CD4-positive, alpha-beta T cell treated with Interleukin-12 subunit alpha and Interleukin-12 subunit beta, for 1 hour (primary cell): ENCODE measurements at places on chromosomes 5 and 9.
A peak's percentile ranks its signal among the peaks of the same experiment; 100 is the strongest.

GRCh38 chr9:78713614-78714405 is 416.9 kb downstream of the PSAT1 start:
- DNase-seq = no peak

- peak; percentile 84 for DNase-seq
Observed at GRCh38 chr9:131635285-131635684, 90.0 kb downstream of the PRRT1B start.

DNA sequence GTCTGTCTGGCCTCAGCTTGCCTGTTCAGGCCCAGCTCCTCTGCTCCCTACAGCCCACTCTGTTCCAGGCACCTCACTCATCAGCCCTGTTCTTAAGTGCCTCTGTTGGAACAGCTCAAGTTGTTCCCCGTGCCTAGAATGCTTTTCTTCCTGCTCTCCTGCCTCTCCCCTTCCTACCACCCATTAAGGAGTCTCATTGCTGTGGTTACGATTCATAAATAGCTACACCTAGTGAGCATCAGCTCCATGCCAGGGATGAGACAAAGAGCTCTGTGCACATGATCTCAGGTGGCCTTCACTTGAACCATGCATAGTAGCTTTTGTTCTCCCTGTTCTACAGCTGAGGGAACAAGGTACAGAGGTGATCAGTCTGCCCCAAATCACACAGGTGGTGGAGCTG is 54.3 kb downstream of the PSD2 start:
- DNase-seq = no peak

DNA sequence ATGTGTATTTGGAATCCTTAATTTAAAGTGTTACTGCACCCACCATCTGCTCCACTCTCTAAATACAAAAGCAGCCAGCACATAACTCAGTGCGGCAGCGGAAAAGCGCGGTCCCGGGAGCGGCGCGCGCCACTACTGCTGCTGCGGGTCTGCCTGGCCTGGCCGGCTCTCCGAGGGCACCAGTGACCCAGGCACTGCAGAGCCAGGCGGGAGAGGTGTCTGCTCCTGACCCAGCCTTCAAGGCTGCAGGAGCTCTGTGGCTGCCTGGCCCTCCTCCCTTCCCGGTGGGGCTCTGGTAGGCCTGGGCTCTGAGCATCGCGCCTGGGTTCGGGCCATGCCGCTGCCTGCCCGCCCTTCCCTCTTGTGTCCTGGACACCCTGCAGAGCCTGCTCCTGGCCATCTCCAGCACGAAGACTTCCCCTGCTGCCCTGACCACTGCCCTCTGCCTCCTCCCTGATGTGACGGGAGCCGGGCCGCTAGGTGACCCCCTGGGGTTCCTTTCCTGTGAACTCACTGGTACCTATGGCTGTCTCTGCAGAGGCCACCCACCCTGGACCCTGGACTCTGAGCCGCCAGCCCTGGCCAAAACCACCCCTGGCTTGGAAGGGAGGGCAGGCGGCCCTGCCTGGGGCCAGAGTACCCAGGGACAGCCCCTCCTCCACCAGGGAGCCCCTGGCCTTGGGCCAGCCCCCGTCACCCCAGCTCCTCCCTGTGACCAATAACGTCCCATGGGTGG is 32.8 kb upstream of the UBAC1 start:
- no peak for DNase-seq

GRCh38 chr9:137023583-137023991 is 4.5 kb downstream of the ABCA2 start:
- no peak for DNase-seq

- DNase-seq = peak; percentile 38
Observed at GRCh38 chr5:141878186-141878710, at the start of gene PCDH1. Gene PCDH1, minus strand, starts transcription at chr5:141878410. Its CDS starts 148 bp downstream, at chr5:141878262.

GRCh38 chr5:180289433-180289832 is 2.5 kb downstream of the MAPK9 start:
- DNase-seq = no peak

GRCh38 chr9:131621551-131622358 is 76.4 kb downstream of the PRRT1B start:
- peak; percentile 38 for DNase-seq

DNA sequence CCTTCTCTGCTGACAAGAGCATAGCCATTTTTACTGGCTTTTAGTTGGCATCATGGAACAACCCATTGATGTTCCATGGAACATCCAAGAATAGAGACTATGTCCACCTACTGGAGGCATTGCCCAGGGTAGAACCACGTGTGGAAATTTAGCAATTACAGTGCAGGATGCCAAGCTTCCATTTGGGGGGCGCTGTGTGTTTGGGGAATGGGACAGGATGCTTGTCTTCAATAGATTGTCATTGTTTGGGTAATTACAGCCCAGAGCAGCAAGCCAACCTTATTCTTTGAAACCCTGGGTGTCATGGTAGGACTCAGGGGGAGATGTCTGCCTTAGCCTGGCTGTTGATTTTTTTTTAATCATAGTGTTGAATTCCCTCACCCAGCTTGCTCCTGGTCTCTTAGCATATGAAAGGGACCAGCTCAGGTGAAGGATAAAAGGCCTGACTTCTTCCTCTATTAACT is 171.1 kb downstream of the DOCK2 start:
- no peak for DNase-seq

DNA sequence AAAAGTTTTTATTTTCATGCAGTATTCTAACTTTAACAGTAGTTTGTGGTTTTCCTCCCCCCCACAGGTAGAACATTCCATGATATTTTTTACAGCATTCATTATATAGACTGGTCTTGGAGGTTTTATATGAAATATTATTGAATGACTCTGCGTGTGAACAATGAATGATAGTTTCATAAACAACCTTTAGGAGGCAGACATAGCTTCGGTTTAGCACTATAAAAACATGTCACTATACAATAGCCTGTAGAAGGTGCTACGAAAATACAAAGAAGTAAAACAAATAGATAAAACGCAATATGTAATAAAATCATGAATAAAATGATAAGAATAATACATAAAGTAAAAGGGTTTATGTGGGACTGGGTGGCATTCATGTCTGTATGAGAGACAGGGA is 8.5 kb downstream of the KLF4 start:
- DNase-seq = no peak

- DNase-seq = no peak
Observed at GRCh38 chr9:73841018-73841417, 656.1 kb upstream of the RORB start.

DNA sequence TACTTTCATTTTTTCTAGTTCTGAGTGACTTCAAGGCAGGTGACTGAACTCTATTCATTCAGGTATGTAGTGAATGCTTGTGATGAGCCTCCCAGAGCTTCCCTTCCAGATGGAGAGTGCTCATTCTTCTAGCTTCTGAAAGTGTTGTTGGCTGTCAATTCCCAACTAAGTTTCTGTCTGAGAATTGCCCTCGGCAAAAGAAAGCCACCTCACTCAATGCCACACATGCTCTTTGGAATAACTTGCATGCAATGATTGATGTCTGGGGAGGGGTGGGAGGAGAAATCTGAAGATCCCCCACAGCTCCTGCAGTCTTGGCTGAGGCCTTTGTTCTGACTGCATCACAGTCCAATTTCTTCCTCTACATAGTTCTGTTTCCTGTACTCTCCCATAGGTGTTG is 123.1 kb upstream of the C6 start:
- DNase-seq = no peak

DNA sequence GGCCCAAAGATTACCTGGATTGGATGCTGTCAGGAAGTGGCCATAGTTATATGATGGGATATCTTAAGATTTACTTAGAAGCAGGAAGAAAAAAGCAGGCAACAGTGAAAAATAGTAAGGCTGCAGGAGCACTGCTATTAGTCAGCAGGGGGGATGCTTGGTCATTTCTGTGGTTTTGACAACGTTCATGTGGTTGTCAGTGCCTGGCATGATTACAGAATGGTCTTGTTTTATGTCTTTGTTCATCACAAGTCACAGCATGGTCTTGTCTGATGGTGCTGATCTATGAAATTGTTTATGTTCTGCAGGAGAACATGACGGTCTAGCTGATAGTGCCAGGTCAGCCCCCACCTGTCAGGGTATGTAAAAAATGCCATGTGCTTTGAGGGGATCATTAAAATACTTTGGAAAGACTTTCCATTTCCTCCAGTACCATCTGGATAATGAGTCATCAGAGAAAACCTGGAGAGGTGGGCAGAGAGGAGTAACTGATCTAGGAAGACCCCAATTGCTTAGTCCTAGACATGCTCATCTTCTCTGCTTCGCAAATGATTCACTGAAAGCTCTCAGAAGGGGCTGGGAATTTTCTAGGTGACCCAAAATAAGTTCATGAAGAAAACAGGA is 48.5 kb downstream of the PLGRKT start:
- no peak for DNase-seq

GRCh38 chr5:66903218-66903617 is 293.4 kb downstream of the CD180 start:
- DNase-seq = no peak

DNA sequence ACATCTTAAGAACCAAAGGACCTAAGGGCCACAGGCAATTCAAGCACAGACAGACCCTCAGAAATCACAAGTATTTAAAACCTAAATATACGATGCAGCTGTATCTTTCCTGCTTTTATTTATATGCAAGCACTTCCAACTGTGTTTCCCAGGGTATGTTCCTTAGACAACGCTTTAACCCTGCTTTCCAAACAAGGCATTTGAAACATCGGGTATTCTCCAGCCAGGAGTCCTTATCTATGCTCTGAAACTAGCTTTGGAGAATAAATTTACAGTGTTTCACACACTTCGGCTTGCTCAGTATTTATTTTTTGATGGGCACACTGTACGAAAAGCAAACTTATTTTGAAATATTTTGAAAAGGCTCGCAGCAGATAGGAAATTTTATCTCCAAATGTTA is 13.5 kb downstream of the NR6A1 start:
- DNase-seq = no peak

DNA sequence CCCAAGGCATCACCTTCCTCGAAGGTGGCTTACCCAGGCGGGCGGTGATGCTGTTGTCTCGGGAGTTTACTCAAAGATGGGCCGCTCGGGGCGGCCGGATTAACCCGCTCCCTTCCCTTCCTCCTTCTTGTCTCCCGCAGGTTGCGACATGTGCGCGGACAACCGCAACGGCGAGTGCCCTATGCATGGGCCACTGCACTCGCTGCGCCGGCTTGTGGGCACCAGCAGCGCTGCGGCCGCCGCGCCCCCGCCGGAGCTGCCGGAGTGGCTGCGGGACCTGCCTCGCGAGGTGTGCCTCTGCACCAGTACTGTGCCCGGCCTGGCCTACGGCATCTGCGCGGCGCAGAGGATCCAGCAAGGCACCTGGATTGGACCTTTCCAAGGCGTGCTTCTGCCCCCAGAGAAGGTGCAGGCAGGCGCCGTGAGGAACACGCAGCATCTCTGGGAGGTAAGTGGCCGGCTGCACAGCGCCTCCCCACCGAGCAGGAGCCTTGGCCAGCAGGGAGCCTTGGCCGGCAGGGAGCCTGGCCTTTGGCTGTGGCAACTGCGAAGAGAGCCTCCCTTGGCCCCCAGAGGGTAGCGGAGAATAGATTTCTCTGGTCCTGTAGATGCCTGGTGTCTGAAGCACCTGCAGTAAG is 10.6 kb downstream of the PRDM6 start:
- DNase-seq = no peak

DNA sequence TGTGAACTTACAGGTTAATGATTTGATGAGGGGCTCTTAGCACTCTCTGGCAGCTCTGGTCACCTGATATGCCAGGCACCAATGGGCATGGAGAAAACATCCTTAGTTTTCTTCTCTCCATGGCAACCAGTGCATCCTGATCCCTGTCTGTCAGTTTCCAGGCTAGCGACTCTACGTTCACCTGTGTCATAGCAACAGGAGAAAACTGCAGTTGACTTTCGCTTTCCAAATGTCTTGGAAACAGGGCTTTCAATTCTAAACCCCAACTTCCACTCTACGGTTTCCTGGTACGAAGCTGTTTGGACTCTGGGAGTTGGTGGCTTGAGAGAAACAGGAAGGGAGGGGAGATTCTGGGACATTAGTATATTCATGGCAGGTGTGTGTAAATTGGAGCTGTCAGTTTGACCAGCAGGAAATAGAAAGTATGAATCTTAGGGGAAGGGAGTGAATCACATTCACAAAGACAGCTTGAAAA is 74.4 kb downstream of the SLC28A3 start:
- DNase-seq = peak; percentile 7

GRCh38 chr5:33588654-33589372 is 148.0 kb downstream of the TARS1 start:
- peak; percentile 16 for DNase-seq

GRCh38 chr5:85813146-85813545 is 804.6 kb upstream of the COX7C start:
- DNase-seq = no peak

DNA sequence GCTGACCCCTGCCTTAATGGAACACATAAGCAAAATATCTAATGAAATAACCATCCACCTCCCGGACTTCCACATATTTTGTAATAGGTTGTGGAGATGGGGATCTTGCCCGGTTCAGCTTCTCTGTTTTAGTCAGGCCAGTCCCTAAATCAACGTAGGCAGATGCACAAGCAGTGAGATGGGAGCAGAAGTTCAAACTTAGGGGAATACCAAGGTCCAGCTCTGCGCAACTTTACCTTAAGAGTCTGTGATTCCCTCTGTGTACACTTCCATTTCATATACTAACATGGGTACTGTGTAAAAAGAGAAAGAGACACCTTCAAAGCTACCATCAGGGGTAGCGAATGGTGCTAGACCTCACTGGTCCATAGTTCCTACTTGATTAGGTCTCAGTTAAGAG is 110.9 kb downstream of the NTRK2 start:
- no peak for DNase-seq

DNA sequence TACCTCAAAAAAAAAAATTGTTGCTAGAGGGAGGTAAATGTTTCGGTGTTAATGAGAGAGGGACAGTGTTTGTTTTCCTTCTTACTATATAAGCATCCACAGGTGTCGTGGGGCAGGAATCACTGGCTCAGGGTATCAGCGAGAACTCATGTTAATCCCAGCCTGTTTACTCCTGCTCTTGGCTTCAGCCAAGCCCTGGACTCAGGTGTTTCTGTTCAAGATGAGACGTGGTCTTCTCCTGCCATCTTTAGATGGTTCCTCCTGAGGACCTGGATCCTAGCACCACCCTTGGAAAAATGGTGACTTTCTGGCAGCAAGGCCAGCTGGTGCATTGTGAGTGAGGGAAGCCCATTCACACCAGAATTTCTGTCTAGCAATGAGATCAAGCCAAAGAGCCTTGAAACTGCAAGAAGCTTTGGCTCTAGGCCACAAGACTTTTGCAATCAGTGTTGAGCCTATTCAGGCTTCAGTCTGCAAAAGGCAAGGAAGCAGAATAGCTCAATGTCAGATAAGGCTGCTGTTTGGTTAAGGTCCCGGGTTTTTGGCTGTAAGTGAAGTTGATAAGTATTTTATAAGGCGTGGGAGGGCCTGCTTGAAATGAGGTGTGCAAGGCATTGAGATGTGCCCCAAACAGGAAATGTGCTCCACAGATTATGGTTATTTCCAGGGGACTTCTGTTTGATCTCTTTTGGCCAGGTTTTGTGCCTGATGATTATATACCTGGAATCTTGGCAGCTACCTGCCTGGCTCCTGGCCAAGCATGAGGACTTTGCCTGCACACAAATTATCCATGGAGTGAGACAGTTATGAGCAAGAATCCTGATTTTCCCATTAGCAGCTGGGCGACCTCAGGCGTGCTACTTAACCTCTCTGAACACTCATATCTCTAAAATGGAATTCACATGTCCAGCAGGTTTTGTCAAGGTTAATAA is 99.8 kb downstream of the TENT4A start:
- DNase-seq = no peak
